T-cell (primary cell): ENCODE measurements at places on chromosomes 13 and 19.

- no peak for DNase-seq
These were observed 2.8 kb downstream of the RNF113B start for GRCh38 chr13:98174307-98174706.

- no peak for DNase-seq
These were observed 1.2 kb upstream of the SLC25A42 start for GRCh38 chr19:19062454-19063182.

- no peak for DNase-seq
These were observed 475 bp upstream of the ZC3H4 start for GRCh38 chr19:47113850-47114651.

- DNase-seq, result no peak
These were observed 20.1 kb downstream of the PABPC3 start for GRCh38 chr13:25116044-25116443.

DNA sequence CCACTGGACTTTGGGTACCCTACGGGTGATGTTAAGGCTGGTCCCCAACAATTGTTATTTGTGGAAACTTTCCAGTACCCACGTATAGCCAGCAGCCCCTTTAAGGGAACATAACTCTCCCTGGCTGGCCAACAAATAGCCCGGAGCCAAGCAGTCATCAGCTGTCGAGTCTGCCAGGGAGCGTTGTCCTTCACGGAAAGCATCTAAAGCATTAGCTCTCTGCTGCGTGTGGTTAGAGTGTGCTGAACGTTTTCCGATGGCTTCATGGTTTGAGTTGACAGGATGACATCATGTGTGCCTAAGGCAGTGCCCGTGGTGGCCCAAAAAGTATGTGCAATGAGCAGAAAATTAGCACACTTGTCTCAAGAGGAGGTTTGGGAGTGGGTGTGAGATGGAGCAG, 3.3 kb upstream of the ZNF556 start:
- DNase-seq, result no peak

DNA sequence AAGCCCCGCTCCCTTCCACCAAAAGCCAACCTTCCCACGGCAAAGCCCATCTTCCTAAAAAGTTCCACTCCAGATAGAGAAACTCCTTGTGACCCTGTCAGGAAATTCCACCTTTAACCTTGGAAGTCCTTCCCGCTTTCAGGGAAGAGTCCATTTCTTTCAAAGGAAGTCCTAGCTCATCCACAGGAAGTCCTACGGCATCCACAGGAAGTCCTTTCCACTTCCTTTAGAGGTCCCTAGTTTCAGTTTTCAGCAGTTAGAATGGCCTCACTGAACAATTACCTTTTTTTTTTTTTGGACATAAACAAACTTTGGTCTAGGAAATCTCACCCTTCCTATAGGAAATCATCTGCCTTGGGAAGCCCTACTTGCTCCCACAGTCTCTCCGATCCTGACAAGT, 31.7 kb downstream of the TRPM4 start:
- DNase-seq, result no peak
